ENCODE measurements at places on chromosomes 5 and 9. TPM values are rescaled to one million over a fixed set of nuclear protein-coding genes. Genes with fewer than 3 reads are reported as not detected.

The LRRC19 gene
- not detected for total RNA-seq

The FAT2 gene
- total RNA-seq = under 0.01 TPM

GRCh38 chr9:116362493-116362892 is 208.9 kb downstream of the PAPPA start:
- no peak for DNase-seq

- no peak for DNase-seq
These were observed 796.0 kb upstream of the CHD1 start for GRCh38 chr5:99724732-99725290.

- no peak for DNase-seq
These were observed 19.6 kb downstream of the TENT4A start for GRCh38 chr5:6732634-6733410.

GRCh38 chr5:133897431-133897830 is 71.0 kb downstream of the C5orf15 start:
- DNase-seq = no peak

DNA sequence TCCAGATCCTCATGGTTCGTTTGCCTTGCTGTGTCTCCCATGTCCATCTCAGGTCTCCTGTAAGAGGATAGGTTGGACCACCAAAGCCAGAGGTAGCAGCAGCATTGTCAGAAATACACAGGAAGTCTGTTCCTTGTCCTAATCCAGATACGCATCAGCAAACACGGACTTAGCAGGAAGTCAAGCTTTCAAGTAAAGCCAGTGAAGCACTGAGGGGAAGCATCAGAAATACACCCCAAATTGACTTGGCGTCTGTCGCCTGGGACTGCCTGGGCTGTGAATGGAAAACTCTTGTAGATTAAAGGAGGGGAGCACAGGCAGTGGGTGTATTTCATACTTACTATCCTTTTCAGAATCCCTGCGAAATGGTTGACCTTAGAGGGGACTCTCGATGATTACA is 171.3 kb downstream of the PSAT1 start:
- DNase-seq = no peak

DNA sequence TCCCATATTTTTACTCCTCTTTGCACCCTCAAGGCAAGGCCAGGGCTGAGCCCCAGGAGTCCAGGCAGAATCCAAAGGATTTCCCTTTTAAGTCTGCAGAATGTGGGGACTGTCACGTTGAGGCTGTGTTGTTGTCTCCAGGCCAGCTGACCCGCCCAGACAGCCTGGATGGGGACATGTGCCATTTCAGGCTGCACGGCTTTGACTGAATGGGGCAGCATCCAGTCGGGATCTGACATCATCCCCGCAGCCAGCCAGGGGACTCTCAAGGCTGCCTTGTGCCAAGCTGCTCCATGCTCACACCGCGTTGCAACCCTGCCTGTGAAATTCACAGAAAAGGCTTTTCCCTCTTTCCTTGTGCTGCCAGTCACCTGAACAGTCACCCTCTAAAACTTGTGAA is 2.2 kb upstream of the ZNF366 start:
- DNase-seq = no peak
